ENCODE measurements at places on chromosomes 13 and 19.

DNA sequence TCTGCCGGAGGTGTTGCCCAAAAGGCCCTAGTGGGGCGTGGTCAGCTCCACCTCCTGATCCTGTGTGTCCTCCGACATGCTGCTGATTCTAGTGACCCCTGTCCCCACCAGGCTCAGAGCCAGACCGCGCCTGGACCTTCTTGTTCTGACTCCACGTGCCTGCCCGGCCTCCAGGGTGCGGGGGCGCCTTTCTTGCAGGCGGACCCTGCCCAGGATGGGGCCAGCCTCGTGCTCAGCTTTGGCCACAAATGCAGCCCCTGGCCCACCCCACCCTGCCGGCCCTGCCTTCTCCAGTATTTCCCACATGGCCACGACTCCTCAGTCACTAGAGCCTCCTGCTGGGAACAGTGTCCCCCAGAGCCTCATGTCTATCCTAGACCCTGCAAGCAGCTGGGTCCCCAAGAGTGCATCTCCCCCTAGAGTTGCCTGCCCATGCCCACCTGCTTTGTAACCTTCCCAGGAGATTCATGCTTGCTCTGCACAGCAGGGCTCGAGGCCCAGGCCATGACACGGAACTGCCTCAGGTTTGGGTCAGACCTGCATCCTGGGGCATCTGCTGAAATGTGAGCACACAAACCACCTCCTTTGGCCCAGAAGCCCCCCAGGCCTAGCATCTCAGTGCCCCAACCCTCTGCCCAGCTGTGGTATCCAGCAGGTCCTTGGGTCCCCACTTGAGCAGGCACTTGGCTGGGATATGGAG lies 27.0 kb downstream of the TMEM161A start:
- DNase-seq, result no peak

DNA sequence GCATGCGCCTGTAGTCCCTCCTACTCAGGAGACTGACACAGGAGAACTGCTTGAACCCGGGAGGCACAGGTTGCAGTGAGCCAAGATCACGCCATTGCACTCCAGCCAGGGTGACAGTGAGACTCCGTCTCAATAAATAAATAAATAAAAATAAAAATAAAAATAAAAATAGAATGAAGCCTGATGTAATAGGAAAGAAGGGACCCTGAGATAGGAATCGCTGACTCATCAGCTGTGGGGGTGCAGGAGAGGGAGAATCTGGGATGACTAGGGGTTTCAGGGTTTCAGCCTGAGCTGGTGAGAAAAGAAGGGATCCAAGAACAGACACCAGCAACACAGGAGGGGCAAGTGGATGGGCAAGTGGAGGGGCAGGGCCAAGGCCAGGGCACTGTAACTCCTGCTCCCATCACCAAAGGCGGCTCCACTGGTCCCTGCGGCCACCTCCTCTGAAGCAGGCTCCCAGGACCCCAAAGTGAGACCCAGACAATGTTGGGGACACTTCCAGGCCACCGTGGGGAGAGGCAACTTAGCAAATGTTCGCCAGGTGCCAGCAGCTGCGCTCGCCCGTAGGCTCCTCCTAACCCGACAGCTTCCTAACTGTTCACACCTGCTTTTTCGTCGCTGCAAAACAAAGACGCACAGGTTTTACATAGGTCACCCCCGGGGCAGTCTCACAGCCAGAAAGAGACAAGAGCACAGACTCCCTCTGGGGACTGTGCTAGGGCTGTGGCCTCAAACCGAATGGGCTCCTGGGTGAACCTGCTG lies 1.2 kb downstream of the HAUS8 start:
- no peak for DNase-seq

DNA sequence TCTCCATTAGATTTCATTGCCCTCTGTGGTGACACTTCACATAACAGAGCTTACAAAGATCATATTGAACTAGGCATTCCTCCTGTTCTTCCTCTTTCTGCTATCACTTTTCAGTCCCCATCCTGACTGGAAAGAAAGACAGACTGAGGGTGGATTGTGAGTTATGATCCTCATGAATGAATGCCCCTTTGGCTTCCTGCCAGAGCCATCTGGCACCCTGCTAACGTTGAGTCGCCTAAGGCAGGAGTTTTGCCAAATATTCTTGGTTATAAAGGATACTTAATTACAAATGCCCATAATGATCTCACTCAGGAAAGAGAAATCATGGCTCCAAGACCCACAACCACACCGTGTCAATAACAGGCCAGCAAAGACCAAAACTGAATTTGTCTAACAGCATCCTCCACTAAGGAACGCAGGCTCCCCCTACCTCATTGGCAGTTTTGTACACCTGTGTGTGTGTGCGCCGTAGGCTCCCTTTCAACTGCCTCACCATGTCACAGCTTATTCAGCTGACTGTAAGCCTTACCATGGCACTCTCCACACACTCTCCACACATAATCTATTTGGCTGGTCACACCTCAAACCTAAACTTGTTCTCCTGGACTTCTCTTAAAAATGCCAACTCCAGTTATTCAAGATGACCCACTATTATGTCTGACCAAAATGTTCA lies 15.5 kb downstream of the ZNF211 start:
- DNase-seq, result no peak

GRCh38 chr19:12800923-12801465 lies 606 bp downstream of the PRDX2 start:
- no peak for DNase-seq

- DNase-seq, result no peak
These were observed 336.5 kb downstream of the FOXO1 start for GRCh38 chr13:40329781-40330485.

- no peak for DNase-seq
These were observed 63.5 kb upstream of the SPATA13 start for GRCh38 chr13:24097064-24097463.

DNA sequence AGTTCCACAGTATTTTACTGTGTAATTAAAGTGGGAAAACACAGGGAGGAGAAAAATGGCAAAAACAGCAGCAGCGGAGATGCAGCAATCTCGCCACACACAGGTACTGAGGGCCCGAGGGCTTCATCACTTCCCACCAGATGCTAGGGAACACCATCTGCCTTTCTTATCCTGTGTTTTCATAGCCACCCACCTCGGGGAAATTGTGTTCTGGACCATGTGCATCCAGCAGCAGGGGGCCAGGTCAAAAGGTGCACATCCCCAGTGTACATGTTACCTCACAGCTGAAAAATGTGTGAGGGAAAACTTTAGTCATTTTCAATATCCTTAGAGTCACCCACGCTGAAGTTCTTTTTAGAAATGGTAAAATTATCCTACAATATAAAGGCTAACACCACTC lies 30.2 kb downstream of the PDCD5 start:
- no peak for DNase-seq

- no peak for DNase-seq
These were observed 12.0 kb upstream of the CEACAM21 start for GRCh38 chr19:41563854-41564514.

GRCh38 chr19:17235971-17236777 lies 9.5 kb downstream of the NR2F6 start:
- no peak for DNase-seq

- no peak for DNase-seq
These were observed 2.0 kb downstream of the EPN1 start for GRCh38 chr19:55676889-55677505.

DNA sequence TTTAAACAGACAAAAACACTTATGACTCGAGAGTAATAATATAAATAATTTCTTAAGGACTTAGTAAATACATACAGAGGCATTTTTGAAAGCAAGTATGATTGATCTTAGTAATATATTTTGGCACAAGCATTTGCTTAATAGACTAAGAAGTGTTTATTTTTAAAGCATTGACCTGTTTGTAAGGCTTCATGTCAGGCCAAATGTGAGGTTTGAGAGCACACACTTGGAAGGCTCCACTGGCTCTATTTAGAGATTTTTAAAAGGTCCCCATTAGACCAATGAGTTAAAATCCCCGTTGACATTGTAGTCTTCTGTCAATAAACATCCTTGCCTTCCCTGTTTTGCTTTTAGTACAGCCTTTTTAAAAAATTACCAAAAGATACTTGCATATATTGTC lies 50.4 kb downstream of the ATP8A2 start:
- no peak for DNase-seq

GRCh38 chr19:14089662-14090508 lies 666 bp downstream of the SAMD1 start:
- peak; percentile 77 for DNase-seq

DNA sequence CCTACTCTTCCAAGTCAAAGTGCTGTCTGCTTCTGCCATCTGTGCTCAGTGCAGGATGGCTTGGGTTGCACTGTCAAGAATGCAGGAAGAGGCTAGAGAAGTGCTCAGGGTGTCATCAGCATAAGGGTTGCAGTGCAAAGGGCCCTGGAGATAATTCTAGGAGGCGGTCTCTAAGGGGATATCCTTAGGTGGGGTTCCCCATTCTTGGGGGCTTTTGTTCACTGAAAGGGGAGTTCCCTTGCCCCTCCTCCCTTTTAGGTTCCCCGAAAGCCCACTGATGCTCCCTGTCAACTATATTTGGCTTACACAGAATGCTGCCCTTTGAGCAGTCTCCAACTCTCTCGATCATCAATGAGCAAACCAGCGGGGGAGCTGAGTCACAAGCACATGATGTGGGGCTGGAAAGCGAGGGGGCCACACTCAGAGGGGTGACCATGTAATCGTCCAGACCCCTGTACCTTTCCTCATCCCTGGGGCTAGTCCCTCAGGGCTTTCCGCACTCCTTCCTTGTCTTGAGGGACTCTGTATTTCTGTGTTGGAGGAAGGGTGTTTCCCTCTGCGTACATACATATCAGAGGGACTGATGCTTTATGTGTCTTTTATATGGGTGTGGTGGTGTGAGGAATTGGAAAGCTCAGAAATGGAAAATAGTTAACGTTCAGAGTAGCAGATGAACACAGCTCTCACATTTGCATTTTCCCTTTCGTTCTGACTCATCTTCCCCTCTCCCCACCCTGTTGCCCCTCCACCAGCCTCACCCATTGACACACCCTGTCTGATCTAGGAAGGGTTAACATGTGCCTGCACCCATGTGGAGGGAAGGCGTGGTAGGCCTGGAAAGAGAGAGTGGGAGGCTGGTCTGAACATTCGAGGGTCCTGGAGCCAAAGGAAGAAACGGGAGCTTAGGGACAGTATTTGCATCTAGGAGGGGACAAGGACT lies 6.7 kb downstream of the ZBTB32 start:
- no peak for DNase-seq

DNA sequence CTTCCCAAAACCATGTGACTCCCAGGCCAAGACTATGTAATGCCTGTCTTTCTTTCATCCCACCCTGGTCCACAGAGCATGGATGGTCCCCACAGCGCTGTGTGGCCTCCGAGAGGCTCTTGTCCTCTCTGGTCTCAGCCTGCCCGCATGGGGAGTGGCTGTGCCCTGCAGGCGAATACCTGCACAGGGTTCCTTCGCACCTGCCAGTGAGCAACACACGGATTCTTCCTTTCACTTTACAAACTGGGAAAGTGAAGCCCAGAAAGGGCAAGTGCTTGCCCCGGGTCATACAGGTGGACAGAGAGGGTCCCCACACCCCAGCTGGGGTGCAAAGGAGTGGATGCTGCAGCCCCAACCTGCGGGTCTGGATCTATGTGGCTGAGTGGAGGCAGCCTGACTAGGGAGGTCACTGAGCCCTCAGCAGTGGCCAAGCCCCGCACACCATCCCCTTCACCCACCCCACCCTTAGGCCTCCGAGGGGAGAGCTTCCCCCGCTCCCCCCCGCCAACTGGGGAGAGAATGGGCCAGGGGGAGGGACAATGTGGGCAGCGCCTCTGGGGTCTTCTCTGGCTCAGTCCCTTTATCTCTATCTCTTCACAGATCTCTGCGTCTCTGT lies 747 bp upstream of the MARK4 start:
- no peak for DNase-seq

- no peak for DNase-seq
These were observed 51.3 kb upstream of the UBE2L5 start for GRCh38 chr13:30370916-30371521.

GRCh38 chr13:23391752-23392151 lies 41.8 kb downstream of the SACS start:
- no peak for DNase-seq

GRCh38 chr19:10478476-10478875 lies 24.7 kb downstream of the KEAP1 start:
- DNase-seq, result no peak

GRCh38 chr13:99227909-99228688 lies 27.4 kb downstream of the UBAC2 start:
- no peak for DNase-seq

DNA sequence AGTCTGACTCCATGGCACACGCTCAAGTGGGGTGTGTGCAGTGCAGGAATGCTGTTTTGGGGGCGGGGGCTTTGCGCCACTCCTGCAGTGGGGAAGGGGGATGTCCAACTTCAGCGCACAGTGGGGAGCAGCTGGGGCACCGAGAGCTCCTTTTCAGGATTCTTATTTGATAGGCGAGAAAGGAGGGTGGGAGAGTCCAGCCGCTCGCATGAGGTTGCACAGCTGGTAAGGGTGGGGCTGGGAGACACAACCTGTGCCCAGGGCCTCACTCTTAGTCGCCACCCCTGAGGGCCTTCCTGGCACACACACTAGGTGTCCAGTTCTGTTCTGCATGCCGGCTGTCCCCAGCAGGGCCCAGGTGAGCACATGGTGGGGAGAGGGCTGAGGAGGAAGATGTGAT lies 190.8 kb downstream of the UQCRFS1 start:
- no peak for DNase-seq

DNA sequence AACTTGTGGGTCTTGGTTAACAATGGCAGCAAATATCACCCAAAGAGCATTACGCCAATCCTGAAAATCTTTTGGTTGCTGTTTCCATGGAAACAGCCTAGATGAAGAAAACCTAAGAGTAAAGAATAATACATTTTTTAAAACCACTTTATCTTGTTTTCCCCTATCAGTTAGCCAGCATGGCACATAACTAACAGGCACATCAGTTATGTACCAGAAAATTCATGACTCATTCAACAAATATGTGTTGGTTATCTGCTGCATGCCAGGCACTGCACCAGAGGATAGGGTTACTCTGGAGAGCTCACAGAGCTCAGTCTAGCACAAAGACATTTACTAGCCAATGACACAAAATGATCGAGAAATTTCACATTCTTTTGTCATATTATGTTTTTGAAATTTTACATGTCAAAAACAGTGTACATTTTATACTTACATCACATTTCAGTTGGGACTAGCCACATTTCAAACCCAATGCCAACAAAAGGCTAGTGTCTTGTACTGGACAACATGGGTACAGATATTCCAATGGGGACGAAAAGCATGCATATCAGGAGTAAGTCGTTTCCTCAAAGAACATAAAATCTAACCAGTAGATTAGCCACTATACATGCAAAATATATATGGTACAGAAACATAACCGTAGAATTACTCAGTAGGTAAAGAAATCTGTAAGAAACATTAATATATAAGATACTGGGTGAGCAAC lies 20.3 kb downstream of the LNX2 start:
- no peak for DNase-seq

DNA sequence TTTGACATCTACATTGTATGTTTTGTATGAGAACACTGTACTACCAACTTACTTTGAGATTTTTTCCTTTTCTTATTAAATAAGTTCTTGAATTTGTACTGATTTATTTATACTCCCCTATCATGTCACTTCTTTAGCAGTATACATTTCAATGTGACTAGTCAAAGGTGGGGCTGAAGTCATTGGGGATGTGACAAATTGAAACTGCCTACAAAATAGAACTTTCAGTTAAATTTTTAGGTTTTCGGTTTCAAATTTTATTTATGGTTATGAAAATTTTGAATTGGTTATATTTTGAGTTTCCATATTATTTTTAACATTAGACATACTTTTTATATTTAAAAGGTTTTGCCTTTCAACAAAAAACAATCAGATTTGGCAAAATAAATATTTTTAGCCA lies 221.6 kb downstream of the NBEA start:
- DNase-seq, result no peak

- DNase-seq, result no peak
These were observed 95.7 kb downstream of the KCTD12 start for GRCh38 chr13:76790526-76790925.

All from ascending aorta (tissue), 2 donors.